ENCODE measurements at places on chromosomes 6 and 20. TPM values are rescaled to one million over a fixed set of nuclear protein-coding genes. Genes with fewer than 3 reads are reported as not detected.

Gene EDN3
- not detected for polyA plus RNA-seq

Gene MBOAT1
- not detected for polyA plus RNA-seq

Gene EYA4
- polyA plus RNA-seq = 2.9 TPM

Gene TMEM244
- polyA plus RNA-seq = not detected

Gene MUC22
- not detected for polyA plus RNA-seq

Gene ANGPT4
- polyA plus RNA-seq = not detected

Gene TDRD6
- 0.84 TPM for polyA plus RNA-seq

Gene STK4
- polyA plus RNA-seq = 14.0 TPM

Gene LINC00237
- not detected for polyA plus RNA-seq

Gene DEK
- polyA plus RNA-seq = 84.7 TPM

Gene DACT2
- 0.48 TPM for polyA plus RNA-seq

Gene NPEPL1
- polyA plus RNA-seq = 81.9 TPM

Gene METTL24
- not detected for polyA plus RNA-seq

Gene DEFB132
- not detected for polyA plus RNA-seq

Gene DNAH8
- polyA plus RNA-seq = 0.07 TPM

Gene FLOT1
- polyA plus RNA-seq = 84.7 TPM

Gene GRM1
- polyA plus RNA-seq = 2.9 TPM

Data from neural cell (in vitro differentiated cells).